ENCODE measurements at places on chromosomes 2 and 18.

GRCh38 chr18:36547544-36547943 is 250.0 kb downstream of the FHOD3 start:
- no peak for DNase-seq

GRCh38 chr2:197947219-197947757 is 142.9 kb downstream of the PLCL1 start:
- no peak for DNase-seq

GRCh38 chr2:71154798-71155197 is 24.4 kb downstream of the MPHOSPH10 start:
- no peak for DNase-seq

- DNase-seq = no peak
Observed at GRCh38 chr2:8534386-8534728, 147.5 kb upstream of the ID2 start.

- DNase-seq = no peak
Observed at GRCh38 chr2:201402651-201403562, 45.8 kb upstream of the FLACC1 start.

- no peak for DNase-seq
Observed at GRCh38 chr2:142734231-142734630, 143.2 kb upstream of the KYNU start.

GRCh38 chr2:55163274-55163721 is 68.8 kb downstream of the CLHC1 start:
- DNase-seq = no peak

GRCh38 chr2:225766431-225766830 is 366.9 kb downstream of the NYAP2 start:
- DNase-seq = no peak

- no peak for DNase-seq
Observed at GRCh38 chr18:54960197-54960596, 936 bp upstream of the CCDC68 start.

All from inflammatory macrophage (primary cell).